ENCODE measurements at places on chromosomes 6 and 20.
A peak's percentile ranks its signal among the peaks of the same experiment; 100 is the strongest.

- DNase-seq = no peak
Measured at GRCh38 chr6:158502263-158502950, 57.5 kb upstream of the TMEM181 start.

DNA sequence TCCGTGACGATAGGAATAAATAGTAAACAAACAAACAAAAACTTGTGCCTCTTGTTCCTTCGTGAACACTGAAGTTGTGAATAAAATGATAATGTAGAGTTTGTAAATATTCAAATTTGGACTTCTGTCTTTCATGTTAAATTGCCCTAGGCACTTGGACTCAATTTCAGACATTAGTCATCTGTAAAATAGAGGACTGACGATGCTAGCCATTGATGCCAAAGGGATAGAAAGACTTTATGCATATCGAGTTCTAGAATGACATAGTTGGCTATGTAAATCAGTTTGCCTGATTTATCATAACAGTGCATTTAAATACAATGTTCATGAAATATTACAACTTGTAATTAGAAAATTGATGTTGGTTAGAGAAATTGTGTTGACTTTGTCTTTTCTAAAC is 45.9 kb upstream of the FLRT3 start:
- no peak for DNase-seq

GRCh38 chr6:20680697-20681165 is 146.5 kb downstream of the CDKAL1 start:
- DNase-seq = no peak

DNA sequence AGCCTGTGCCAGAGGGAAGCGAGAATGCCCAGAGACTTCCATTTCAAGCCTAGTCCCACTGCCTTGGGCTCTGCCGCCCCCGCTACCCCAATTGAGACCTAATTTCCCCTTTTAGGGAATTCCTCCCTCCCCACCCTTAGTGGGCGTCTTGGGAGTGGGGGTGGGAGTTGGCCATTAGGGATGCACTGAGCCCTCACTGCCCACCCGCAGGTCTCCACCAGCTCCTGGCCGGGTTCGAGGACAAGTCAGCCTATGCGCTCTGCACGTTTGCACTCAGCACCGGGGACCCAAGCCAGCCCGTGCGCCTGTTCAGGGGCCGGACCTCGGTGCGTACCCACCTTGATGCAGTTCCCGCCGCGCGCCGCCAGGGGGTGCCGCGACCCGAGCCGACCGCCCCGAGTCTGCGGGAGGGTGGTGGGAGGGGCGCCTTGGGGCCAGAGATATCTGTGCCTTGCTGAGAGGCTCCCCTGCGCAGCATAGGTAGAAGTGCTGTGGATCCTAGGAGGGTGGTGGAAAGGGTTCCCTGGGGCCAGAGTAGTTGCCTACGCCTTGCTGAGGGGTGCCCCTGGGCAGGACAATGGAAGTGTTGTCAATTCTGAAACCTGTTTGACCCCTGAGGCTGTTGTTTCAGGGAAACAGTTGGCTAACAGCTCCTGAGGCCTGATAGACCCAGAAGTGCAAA is 9.2 kb downstream of the ITPA start:
- peak; percentile 71 for DNase-seq

GRCh38 chr6:149717588-149718458 is at the start of gene LATS1:
Gene LATS1, minus strand, starts transcription at chr6:149718101. Its CDS starts 15,975 bp downstream, at chr6:149702126.
- peak; percentile 73 for DNase-seq

DNA sequence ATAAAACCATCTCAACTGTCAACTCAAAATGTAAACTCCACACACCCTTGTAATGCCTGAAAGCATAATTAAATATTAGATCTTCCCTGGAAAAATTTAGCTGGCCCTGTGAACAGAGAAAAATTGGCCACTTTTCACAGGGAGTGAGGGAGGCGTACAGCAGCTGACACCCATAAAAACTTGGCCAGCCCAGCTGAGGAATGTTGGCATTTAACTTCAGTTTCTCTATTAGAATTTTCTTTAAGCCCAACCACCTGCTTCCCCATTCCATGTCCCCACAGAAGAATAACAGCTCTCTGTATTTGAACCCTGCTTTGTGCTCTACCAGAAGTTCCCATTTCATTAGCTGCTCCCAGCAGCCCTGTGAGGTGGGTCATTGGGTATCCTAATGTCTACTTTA is 41.0 kb downstream of the PKHD1 start:
- no peak for DNase-seq

DNA sequence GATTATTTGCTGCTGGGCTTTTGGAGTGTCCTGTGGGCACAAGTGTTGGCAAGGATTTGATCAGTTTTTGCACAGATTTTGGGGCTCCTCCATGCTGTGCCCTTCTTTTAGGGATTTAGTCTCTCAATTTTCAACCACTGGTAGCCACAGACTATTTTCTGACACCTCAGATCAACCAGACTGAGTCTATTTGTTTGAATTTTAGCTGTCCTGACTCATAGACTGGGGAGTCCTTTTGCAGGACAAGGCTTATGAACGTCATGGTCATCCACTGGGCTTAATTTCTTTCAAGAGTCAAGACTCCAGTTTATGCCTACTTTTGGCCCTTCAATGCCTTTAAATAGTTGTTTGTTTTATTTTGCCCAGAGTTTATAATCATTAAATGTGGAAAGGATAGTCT is 59.3 kb downstream of the BCKDHB start:
- no peak for DNase-seq

- no peak for DNase-seq
Measured at GRCh38 chr6:42453654-42454427, 2.1 kb upstream of the TRERF1 start.

DNA sequence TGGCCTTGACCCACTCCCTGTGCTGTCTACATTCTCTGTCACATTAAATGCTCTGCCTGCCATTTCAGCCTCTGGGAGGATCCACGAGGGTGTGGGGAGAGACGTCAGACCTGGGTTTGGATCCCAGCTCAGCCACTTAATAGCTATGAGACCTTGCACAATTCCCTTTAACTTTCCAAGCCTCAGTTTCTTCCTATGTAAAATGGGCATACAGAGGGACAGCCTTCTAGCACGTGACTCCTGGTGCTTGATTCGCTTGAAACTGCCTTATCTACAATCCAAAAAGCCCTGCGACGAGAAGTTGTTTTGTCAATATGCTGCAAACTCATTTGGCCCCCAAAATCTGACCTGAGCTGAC is 40.0 kb downstream of the TOX2 start:
- DNase-seq = no peak

DNA sequence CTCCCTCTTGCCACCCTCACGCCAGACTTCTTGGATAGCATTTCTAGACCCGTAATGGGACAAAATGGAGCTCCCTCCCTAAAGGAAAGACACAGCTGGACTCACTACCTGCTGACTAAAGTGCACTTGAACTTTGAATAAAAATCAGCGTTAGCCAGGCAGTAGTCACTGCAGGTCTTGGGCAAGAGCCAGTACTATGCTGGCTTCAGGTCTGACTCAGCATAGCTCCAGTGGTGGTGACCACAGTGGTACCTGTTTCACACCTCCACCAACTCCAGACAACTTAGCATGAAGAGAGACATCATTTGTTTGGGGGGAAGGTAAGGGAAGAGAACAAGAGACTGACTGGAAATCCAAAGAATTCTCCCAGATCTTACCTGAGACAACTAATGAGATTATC is 906.8 kb downstream of the GRIK2 start:
- no peak for DNase-seq

GRCh38 chr20:8661229-8661952 is 407.5 kb upstream of the PLCB4 start:
- no peak for DNase-seq

GRCh38 chr6:37116326-37116725 is 53.6 kb upstream of the PIM1 start:
- DNase-seq = no peak

DNA sequence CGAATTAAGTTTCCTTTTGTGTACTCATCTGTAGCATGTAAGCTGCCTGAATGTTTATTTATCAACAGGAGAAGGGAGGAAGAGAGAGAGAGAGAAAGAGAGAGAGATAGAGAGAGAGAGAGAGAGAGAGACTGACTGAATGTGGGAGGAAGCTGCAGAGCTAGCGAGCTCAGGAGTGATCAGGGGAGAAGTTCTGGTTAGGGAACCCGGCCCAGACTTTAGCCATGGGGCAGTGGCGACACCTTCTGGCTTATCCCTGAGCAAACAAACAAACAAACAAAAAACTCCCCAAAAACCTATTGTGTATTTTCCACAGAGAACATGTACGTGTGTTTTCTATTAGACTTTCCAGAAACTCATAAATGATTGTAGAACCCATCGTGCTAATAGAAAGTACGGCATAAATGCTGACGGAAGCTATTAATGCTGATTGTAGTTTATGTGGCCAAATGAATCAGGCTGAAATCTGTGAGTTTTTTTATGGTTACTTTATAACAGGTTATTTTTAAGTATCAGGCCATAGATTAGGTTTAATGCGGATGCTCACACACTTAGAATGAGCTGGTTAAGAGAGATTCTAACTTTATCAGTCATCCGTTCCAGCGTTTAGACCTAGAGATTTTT is 92.8 kb downstream of the CLIC5 start:
- DNase-seq = no peak

- no peak for DNase-seq
Measured at GRCh38 chr20:54174457-54175175, 830 bp upstream of the CYP24A1 start.

DNA sequence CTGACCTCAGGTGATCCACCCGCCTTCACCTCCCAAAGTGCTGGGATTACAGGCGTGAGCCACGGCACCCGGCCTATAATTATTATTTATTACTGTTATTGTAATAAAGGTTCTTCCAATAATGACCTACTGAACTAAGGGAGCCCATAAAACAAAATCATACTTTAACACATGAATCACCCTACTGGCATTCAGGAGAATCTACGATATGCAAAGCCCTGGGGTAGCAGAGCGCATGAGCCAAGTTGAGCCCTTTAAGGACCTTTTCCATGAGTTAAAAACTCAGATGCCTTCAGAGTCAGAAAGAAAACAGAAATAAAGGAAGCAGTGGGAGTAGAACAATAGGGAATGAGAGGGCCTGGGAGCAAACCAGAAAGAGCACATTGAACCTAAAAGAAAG is 41.5 kb downstream of the SNRPB start:
- no peak for DNase-seq

DNA sequence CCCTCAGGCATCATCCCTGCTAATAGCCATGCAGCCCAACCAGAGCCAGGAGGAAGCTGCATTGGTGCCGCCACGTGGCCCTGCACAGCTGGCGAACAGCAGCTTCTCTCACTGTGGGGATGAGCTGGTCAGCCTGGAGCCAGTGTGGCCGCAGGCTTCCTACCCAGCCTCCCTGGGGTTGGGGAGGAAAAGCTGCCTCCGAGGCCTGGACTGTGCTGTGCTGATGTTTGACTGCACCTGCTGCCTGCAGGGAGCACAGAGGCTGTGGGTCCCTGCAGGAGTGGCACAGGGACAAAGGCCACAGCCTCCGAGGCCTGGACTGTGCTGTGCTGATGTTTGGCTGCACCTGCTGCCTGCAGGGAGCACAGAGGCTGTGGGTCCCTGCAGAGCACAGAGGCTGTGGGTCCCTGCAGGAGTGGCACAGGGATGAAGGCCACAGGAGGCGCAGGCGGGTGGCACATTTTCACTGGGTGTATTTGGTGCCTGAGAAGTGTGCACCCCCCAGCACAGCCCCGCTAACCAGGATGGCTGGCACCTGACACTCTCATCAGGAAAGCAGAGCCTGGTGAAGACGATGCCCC is 83.9 kb downstream of the DLL1 start:
- no peak for DNase-seq

DNA sequence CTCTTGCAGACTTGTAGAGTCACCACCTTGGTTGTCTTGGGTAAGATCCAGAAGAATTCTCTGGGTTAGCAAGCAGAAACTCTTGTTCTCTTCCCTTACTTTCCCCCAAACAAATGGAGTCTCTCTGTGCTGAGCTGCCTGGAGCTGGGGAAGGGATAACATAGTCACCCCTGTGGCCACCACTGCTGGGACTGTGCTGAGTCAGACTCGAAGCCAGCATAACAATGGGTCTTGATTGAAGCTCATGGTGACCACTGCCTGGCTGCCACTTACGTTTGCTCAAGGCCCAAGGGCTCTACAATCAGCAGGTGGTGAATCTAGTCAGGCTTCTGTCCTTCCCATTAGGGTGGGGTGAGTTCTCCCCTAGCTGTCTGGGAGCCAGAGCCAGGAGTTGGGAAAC is 15.4 kb upstream of the ERVFRD-1 start:
- DNase-seq = no peak

DNA sequence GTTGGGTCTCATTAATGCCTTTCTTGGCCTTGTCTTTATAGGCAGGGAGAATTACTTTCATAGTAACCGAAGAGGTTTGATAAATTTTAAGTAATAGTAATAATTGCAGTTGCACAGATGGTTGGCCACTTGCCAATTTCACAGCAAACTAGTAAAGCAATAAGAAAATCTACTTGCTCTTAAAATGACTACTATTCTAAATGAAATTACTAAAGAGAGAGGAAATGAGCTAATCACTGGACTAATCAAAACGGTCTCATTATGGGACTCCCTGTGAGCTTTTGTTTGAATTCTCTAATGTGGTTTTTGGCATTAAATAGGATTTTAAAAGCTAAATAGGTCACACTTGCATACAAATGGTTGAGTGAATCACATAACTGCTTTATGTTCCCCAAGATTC is 227.4 kb upstream of the PLN start:
- no peak for DNase-seq

- no peak for DNase-seq
Measured at GRCh38 chr6:53048431-53049195, 16.6 kb upstream of the FBXO9 start.

GRCh38 chr20:36217226-36217625 is 19.1 kb upstream of the AAR2 start:
- no peak for DNase-seq

DNA sequence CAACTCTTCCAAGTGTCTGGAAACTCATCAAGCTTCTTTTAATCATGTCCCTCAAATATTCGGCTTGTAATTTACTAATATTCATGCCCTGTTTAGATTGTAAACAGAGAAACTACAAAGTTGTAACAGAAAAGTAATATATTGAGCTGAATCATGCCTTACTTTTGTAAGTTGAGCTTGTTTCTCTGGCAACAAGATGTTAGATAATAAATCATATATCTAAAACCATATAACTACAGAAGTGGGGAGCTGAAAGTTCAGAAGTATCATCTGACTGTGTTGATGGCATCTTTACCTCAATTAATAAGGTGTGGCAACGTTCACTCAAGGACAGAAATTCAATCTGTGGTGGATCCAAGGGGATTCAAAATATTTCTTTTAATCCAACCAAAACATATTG is 263.9 kb downstream of the PLCB1 start:
- no peak for DNase-seq

GRCh38 chr20:20503777-20504530 is 136.1 kb downstream of the INSM1 start:
- DNase-seq = no peak

GRCh38 chr20:24603454-24603853 is 134.0 kb downstream of the SYNDIG1 start:
- no peak for DNase-seq

- no peak for DNase-seq
Measured at GRCh38 chr6:132011582-132011981, 60.4 kb upstream of the CCN2 start.

DNA sequence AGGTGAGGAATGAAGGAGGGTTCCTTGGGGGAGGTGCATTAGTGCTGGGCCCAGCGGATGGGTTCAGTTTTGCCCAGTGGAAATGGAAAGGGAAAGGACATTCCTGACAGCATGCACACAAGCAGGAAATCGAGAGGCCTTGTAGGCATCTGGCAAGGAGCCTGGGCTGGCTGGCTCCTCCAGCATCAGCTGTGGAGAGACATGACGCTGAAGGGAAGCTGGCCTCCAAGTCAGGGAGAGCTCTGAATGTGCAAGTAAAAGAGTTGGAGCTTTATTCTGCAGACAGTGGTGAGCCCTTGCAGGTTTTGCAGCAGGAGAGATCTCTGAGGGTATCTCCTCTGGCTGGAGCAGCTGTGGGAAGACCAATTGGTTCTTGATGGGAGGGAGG is 154.3 kb downstream of the MRPL14 start:
- DNase-seq = no peak

- no peak for DNase-seq
Measured at GRCh38 chr6:32152769-32153563, 975 bp upstream of the PPT2 start.
